ENCODE measurements at places on chromosomes 5 and 9.

DNA sequence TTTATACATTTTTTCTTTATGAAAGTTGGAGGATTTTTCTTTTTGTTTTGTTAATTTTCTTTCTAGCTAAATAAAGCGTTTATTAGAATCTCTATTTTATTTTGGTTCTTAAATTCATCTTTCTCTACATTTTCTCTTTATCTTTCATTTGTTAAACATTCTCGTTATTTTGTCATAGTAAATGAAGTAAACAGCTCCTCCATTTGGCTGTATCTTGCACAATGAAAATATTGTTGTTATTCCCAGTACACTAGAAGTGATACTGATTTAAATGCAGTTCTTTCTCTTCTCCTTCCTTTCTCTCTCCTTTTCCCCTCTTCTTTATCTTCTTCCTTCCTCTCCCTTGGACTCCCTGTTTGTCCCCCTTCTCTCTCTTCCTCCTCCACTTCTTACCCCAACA lies 88.8 kb downstream of the FER start:
- no peak for DNase-seq

GRCh38 chr9:130343445-130343918 lies 77.9 kb downstream of the HMCN2 start:
- DNase-seq = no peak

DNA sequence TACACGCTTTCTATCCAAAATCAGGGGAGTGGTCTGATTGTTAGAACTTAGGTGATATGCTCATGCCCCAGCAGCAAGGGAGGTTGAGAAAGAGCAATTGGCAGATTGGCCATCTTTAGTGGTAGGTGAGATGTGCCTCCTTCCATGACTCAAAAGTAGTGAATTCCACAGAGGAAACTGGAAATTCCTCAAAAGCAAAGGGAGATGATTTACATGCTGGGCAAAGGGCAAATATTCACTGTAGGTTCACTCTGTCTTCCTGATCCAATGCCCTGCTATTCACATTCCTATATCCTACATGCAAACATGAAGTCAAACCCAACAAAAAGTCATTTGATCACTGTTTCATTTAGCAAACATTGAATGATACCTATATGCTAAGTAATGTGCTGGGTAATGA lies 130.1 kb upstream of the ZNF608 start:
- peak; percentile 16 for DNase-seq

DNA sequence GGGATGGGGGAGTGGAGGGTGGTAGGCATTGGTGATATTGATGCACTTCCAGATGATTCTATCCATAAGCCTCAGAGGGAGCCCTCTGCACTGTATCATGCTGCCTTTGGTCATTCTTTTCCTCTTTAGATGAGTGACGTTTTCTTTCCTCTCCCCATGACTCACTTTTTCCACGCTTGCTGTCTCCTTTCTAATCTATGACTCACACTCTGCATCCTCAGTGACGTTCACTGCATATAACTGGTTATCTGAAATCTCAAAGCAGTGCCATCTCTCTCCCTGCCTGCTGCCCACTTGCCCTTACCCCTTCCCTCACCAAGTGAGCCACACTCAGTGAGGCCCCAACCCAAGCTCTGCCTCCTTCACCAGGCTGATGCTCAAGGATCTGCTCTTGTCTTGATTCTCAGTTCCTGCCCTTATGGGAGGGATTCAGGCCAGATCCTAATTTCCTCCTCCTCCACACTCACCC lies 31.6 kb downstream of the PTGS1 start:
- DNase-seq = peak; percentile 97

DNA sequence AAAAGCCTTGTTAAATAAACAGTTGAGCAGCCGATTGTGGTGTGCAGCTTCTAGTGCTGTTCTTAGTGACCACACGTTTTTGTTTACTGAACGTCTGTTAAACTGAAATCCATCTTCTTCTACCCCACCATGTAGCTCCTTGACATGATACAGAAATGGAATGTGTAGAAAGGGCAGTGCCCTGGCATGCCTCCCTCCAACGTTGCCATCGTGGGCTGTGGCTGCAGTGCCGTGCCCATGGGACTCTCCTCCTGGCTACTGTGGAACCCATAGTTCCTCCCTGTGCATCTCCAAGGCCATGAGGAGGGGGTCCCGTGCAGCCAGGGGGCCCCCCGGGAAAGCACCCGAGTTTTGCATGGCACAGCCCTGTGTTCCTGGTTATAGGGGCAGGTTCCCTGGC lies 23.3 kb upstream of the TGFBI start:
- no peak for DNase-seq

GRCh38 chr5:52693280-52693679 lies 94.4 kb upstream of the ITGA1 start:
- DNase-seq = peak; percentile 45

GRCh38 chr5:113065626-113066025 lies 89.0 kb downstream of the DCP2 start:
- no peak for DNase-seq

GRCh38 chr9:13436591-13436990 lies 157.1 kb upstream of the MPDZ start:
- no peak for DNase-seq

DNA sequence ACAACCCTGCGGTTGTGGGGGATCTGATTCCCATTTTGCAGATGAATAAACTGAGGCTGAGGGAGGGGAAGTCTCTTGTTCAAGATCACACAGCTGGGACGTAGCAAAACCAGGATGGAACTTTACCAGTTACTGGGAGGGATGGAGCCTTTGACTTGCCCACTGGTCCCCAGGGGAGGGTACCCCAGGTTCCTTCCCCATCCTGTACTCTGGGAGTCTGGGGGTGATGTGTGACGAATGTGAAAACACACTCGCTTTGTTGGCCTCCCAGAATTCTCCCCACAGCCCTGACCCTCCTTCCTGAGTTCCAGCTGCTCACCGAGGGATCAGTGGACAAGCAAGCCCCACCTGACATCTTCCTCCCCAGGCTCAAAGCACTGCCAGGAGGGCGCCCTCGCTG lies 135.1 kb downstream of the NSG2 start:
- DNase-seq = no peak

- no peak for DNase-seq
Observed at GRCh38 chr5:124461941-124462340, 284.5 kb downstream of the ZNF608 start.

DNA sequence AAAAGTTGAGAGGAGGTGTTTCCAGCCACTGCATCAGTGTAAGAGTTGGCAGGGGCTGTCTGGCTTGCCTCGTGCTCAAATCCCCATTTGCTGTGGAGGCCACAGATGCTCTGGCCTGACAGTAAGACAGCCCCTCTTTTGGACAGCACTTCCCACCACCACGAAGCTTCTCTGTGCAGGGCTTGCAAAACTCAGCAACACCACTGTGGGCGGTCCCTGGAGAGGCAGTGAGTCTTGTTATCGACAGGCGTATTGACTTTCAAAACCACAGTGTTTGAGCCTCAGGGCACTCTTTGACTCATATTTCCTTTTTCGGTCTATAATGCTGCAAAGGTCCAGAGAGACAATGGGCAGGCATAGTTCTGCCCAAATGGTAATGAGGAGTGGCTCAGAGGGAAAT lies 539.5 kb downstream of the EBF1 start:
- DNase-seq = peak; percentile 55

- no peak for DNase-seq
Observed at GRCh38 chr9:2337131-2337530, 284.5 kb upstream of the VLDLR start.

DNA sequence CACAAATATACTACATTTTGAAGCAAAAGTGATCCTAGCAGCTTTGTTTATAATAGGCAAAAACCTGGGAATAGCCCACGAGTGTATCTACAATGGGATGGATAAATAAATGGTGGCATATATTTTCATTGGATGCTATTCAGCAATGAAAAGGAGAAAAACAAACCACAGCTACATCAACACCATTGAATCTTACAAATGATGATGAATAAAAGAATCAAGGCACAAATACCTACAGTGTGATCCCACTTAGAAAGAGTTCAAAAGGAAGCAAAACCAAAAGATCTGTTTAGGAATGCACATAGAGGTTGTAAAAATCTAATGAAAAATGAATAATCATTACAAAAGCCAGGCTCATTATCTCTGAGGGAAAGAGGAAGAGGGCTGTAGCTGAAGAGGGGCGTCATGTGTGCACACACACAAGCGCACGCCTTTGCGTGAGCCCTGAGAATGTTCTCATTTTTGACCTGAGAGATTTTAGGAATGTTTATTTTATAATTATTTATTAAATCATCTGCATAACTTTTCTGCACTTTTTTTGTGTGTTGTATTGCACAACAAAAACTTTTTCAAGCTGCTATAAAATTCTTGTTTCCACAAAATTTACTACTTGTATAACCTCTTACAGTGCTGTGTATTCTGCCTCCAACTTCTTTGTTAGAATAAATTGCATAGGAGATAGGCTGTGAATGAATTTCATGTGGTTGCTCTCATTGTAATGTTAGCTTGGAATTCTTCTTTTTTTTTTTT lies 5.9 kb upstream of the RHOBTB3 start:
- no peak for DNase-seq

DNA sequence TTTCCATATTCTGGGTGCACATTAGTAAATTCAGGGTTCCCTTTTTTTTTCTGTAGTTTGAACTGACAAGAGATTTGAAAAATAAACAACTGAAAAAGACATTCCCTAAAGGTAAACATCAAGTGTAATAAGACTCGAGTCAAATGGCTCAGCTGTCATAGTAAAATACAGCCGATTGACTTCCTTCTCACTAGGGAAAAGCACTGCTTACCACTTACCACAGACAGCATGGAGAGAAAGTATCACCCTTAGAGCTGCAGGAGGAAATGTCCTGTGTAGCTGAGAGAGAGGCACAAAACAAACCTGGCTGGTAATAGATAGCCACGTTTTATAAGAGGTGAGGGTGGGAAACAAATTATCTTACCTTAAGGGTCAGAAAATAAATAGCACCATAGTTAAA lies 12.1 kb upstream of the DMAC1 start:
- no peak for DNase-seq

DNA sequence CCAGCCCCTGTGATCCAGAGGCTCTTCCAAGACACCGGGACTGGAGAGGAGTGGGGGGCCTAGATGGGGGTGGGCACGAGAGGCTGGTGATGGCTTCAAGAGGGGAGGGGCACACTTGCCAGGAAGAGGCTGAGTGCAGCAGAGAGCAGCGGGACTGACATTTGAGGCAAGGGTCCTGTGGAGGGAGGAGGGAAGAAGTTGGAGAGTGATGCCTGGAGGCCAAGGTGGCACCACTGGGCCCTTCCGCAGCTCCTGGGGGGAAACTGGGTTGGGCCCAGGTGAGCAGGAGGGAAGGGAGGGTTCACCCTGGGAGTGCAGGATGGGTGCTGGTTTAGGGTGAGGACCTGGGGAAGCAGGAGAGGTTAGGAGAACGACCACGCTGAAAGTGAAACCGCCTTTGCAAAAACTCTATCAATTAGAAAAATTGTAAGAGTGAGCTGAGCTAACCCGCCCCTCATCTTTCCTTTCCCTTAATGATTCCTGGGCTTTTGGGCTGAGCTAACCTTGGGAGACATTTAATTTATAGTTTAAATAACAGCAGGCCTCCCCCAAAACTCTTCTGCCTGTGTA lies 26.2 kb downstream of the ABO start:
- DNase-seq = no peak

DNA sequence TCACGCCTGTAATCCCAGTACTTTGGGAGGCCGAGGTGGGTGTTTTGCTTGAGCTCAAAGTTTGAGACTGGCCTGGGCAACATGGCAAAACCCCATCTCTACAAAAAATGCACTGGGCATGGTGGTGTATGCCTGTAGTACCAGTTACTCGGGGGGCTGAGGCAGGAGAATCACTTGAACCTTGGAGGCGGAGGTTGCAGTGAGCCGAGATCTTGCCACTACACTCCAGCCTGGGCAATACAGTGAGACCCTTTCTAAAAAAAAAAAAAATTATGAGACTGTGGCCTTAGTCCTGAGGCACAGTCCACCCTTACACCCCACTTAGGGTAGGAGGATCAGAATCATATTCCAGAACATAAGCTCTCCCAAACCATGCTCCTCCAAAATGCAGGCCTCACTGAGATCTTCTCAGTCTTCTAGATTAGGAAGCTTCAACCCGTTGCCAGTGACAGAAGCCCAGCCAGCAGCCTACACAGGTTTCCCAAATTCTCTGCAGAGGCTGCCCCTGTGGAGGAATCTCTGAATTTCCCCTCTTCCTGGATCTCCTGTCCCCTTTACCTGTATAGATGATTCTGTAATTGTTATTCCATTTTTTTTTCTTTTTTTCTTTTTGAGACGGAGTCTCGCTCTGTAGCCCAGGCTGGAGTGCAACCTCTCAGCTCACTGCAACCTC lies 77.3 kb downstream of the BASP1 start:
- no peak for DNase-seq

DNA sequence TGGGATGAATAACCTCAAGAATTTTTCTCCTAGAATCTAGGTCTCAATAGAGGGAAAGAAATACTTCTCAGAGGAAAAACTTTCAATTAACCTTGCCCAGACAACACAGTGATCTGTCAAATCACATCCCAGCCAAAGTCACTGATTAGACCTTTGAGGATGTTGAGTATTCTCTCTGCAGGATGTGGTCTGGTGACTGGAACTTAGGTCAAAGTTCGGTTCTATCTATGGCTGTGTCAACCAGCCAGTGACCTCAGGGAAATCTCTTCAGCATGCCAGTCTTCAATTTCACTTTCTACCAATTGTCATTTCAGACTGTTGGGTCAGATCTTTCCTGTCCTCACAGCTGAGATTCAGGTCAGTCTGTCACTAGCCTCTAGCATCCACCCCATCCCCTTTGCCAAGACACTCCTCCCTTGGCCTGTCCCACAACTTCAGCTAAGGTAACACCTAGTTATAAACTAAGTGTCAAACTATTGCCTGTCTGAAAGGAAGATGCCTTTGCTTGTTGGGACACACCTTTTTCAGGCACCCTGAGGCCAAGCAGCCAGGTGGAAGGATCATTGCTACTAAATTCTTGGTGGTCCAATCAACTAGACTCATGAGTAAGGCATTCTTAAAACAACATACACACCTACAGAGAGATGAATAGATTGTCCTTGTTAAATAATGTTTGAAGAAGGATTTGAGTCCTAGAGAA lies 156.3 kb upstream of the FST start:
- DNase-seq = peak; percentile 71

DNA sequence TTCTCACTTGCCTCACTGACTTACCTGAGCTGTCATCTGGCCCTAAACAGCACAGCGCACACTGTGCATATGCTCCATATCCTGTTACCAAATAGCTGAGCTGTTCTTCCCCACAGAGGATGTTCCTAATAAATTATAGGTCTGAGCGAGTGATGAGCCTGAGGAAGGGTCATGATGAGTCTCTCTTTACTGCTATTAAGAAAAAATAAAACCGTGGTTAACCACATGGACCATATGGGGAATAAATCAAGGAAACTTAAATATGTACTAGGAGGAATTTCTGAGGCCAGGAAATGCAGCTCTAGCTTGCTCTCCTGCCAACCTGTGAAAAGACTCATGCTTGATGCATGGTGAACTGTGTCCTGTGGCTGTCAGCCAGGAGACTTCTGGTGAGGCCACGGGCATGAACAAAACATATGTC lies 424.8 kb upstream of the DMAC1 start:
- no peak for DNase-seq

GRCh38 chr9:130672933-130673615 lies 8.7 kb downstream of the PRDM12 start:
- DNase-seq = no peak

DNA sequence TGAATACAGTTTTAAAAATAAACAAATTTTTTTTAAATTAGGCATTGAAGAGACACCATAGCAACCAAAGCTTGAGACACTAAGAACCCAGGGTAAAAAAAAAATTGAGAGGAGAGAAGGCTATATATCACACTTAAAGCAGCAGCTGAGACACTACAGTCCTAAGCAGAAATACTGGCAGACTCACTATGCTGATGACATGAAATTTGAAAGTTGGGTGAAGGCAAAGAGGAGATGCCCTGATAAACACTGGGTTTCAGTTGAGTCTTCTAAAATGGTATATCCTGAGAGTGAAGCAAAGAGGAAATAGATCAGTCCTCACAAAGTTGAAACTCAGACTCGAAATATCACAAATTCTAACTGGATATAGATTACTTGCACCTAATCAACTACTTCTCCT lies 419.9 kb upstream of the CDH9 start:
- no peak for DNase-seq

Measured in EL (cell line).